ENCODE measurements at places on chromosomes 3 and 15.

GRCh38 chr15:47551079-47551478, 166.2 kb upstream of the SEMA6D start:
- DNase-seq, result peak; percentile 57

GRCh38 chr3:52174896-52175295, 20.7 kb upstream of the POC1A start:
- no peak for DNase-seq

DNA sequence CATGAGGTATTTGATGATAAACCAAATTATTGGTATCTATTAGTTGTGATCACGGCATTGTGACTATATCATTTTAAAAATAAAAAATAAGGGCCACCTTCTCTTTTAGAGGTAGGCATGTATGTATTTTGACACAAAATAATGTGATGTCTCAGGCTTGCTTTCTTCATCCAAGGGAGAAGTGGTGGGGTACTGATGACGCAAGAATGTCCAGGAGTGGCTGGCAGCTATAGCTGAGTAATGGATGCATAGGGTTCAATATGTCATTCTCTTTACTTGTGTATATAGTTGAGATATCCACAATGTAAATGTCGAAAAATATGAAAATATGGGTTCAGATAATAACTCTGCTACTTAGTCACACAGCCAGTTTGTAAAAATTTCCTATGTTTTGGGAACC, 46.8 kb upstream of the NSMCE3 start:
- no peak for DNase-seq

- DNase-seq, result no peak
Measured at GRCh38 chr3:7576506-7576905, 715.6 kb downstream of the GRM7 start.

DNA sequence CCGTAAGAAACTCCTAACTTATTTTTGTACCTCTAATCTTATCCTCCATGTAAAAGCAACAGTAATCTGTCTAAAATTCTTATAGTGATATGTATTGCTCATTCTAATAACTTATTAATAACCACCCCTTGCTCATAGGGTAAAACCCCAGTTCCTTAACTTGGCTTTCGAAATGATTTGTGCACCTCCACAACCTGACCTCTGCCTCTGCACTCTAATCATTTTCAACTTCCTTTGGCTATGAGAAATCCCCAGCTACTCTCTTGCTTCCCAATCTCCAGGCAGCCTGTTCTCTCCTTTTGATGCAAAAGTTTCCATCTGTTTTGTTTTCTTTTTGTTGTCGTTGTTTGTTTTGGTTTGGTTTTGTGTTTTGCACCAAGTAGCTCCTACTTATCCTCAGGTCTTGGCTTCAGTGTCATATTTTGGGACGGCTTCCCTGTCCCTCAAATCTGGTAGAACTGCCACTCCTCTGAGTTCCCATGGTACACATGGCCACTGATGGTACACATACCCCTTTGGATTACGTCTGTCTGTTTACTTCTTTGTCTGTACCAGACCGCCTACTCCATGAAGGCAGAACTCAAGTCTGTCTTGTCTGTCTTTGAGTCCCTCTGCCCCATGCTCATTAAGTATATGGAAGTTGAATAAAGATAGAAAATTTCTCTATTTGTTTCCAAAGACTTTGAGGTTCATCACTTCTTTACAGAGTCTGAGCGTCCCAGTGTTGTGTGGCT, 105.6 kb upstream of the TGFBR2 start:
- DNase-seq, result no peak

DNA sequence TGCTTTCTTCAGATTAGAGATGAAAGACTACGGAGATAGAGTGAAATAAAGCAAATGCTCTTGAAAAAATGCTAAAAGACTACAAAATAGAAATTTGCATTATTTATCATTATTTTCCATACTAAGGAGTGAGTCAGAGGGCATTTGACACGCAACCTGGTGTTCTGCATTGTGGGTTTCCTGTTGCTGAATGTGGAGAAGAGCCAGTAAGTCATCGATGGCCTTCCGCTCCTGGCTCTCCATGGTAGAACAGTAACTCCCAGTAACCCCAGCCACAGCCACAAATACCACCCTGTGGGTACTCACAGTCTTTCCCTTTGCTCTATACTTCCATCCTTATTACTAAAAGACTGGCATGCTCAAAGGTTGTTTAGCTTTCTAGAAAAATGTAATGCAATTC, 61.5 kb downstream of the CGGBP1 start:
- DNase-seq, result no peak

DNA sequence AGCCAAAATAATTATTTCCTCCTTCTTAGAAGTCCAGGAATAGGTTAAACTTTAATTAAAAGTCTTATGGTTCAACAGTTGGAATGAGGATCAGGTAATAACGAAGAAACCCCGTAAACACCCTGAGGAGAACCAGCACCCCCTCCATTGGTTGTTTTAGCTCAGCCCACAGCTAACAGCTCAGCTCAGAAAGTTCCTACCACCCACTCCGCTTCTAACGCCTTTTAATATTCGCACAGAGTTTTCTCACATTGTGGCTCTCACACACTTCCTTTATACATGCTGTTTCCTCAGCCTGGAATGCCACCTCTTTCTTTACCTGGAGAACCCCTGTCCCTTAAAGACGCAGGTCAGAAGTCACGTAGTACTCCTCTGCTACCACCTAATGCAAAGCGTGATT, 17.0 kb downstream of the CX3CR1 start:
- DNase-seq, result no peak

- peak; percentile 66 for DNase-seq
Measured at GRCh38 chr15:100338971-100339444, 2.8 kb downstream of the ADAMTS17 start.

GRCh38 chr3:100360757-100361496, 26.4 kb downstream of the NIT2 start:
- peak; percentile 16 for DNase-seq

DNA sequence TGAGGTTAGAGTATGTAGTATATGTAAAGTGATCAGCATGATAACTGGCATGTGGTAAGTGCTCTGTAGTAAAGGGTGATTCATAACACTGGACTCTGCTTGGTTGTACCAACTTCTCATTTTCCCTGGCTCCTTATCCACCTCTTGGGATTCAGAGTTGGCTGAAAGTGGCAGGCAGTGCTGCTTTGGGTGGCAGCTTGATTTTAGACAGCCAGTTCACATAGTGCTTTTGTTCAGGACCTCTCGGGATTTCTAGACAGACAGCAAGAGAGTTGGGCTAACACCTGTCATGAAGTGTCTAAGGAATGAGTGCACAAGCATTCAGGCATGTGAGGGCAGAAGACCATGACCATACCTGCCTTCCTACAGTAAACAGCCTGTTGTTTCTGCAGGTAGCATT, 69.0 kb downstream of the RBM6 start:
- DNase-seq, result no peak

- no peak for DNase-seq
Measured at GRCh38 chr15:38504680-38505467, 50.9 kb downstream of the FAM98B start.

- DNase-seq, result no peak
Measured at GRCh38 chr15:66780172-66780972, 78.3 kb downstream of the SMAD6 start.

- no peak for DNase-seq
Measured at GRCh38 chr3:119657887-119658702, 2.3 kb downstream of the POPDC2 start.

- DNase-seq, result no peak
Measured at GRCh38 chr3:150682279-150682678, 21.4 kb downstream of the ERICH6 start.

DNA sequence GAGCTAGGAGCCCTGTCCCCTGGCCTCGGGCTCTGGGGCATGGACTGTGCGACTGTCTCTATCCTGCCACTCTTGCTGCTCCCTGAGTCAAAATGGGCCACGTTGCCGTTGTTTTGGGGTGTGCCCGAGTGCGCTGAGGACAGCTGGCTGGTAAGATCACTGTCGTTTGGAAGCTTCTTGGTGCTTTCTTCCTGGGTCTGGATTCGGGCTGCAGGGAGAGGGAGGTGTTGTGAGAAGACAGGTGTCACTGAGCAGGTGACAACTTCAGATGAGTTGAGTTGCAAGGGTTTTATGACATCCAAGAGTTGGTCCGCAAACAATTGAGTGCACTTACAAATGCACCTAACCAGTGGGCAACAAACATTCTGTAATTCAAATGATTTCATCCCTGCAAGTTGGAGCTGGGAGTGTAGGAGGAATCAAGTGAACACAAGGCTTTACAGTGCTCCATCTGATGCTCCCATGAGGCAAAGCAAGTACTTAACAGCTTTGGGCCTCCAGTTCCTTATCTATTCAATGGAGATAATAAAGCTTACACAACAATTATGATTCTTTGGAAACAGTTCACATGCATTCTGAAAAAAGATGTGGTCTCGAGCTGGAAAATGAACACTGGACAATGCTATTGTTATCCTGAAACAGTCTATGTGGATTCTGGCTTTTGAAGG, 11.0 kb upstream of the STARD5 start:
- DNase-seq, result no peak

- no peak for DNase-seq
Measured at GRCh38 chr15:96058103-96058851, 272.2 kb upstream of the NR2F2 start.

GRCh38 chr3:196737655-196738054, 2.0 kb upstream of the PAK2 start:
- no peak for DNase-seq

GRCh38 chr15:82047453-82048400, 1.9 kb upstream of the MEX3B start:
- peak; percentile 72 for DNase-seq

GRCh38 chr3:124845406-124845805, 41.8 kb downstream of the ITGB5 start:
- no peak for DNase-seq

DNA sequence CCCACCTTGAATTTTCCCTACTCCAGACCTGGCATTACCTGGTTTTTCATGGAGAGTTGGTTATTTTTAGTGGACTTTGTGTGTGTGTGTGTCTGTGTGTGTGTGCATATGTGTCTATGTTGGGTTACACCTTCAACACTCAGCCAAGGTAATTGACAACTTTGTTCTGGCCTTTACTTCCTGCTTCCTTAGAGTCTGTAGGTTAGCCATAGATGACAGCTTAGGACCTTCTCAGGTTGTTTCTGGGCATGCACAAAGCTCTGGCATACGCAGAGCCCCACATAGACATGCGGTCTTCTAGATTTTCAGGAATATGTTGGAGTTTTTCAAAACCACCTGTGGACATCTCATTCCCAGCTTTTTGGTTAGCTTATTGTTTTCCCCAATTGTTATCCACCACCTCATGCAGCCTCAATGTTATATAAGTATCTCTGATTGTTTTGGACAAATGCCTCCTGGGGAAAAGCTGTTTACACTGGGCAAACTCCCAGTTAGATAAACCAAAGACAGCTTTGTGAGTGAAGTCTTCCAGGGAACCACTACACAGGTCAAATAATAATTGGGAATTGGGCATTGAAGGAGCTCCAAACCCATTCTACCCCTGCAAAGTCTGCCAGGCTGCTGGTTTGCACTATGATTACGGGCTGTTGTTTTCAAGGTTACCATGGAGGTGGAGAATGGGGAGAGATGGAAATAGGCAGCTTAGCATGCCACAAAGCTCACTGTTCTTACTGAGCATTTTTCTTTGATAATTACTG, 201.2 kb downstream of the ADAMTSL3 start:
- no peak for DNase-seq

- DNase-seq, result peak; percentile 7
Measured at GRCh38 chr3:56837196-56837955, 35.6 kb upstream of the ARHGEF3 start.

- DNase-seq, result no peak
Measured at GRCh38 chr3:32544894-32545293, 25.8 kb downstream of the DYNC1LI1 start.

DNA sequence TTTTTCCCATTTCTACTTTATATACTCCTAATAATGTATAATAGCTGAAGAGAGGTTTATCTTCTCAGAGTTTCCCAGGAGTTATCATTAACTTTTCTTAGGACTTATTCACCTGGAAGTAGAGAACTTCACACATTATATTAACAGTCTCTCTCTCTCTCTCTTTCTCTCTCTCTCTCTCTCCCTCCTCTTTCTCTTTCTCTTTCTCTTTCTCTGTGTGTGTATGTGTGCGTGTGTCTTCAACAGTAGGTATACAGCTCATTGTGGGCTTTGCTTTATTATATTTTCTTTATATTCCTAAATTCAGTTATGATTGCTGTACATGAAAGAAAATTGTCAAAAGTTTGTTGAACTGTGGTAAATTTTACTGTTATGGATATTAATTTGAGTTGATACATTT, 353.8 kb downstream of the ROBO1 start:
- no peak for DNase-seq

GRCh38 chr3:109685084-109686079, 348.0 kb upstream of the DPPA4 start:
- DNase-seq, result no peak

- no peak for DNase-seq
Measured at GRCh38 chr3:37130448-37130847, 43.9 kb downstream of the LRRFIP2 start.

DNA sequence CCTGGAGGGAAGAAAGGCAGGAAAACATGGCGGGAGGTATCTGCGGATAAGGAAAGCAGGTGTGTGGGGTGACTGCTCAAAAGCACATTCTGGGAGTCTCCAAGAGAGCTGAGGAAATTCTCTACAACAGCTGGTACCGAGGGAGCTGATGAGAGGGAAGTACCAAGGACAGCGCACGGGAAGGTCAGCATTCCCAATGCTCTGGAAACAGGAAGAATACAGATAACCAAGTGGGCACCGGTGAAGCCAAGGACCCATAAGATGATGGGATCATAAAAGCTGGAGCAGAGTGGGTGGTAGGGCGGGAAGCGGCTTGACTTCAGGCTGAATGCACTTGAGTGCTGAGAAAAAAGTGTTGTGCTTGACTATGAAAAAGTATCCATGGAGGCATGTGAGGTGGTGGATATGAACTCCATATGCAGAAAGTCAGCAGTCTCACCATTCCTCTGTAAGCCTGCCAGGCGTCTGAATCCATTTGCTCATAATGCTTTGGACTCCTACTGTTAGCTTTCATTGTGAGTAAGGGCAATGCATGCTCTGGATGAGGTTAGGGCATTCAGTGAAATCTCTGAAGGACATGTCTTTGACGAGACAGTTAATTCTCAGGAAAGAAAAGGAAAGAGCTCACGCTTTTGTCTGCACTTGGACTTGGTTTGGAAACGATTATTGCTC, 215.5 kb downstream of the NR1D2 start:
- peak; percentile 16 for DNase-seq

GRCh38 chr3:49705390-49705960, 14.0 kb downstream of the AMIGO3 start:
- no peak for DNase-seq

GRCh38 chr3:172853921-172854666, 103.6 kb downstream of the ECT2 start:
- no peak for DNase-seq

GRCh38 chr3:146249921-146250320, 984 bp downstream of the PLSCR4 start:
- no peak for DNase-seq

DNA sequence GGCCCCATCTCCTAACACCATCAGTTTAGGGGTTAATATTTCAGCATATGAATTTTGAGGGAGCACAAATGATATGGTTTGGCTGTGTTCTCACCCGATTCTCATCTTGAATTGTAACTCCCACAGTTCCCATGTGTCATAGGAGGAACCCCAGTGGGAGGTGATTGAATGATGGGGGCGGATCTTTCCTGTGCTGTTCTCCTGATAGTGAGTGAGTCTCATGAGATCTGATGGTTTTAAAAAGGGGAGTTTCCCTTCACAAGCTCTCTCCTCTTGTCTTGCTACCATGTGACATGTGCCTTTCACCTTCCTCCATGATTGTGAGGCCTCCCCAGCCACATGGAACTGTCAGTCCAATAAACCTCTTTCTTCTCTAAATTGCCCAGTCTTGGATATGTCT, 73.8 kb upstream of the TJP1 start:
- no peak for DNase-seq

Data from NCI-H82 (cell line).